ENCODE measurements at places on chromosomes 5 and 9. TPM values are rescaled to one million over a fixed set of nuclear protein-coding genes. Genes with fewer than 3 reads are reported as not detected.

PCDHAC2 gene
- not detected for polyA plus RNA-seq

ARL14EPL gene
- not detected for polyA plus RNA-seq

STPG3 gene
- not detected for polyA plus RNA-seq

TMOD1 gene
- polyA plus RNA-seq, result 2.6 TPM

FANCG gene
- 12.8 TPM for polyA plus RNA-seq

MAMDC4 gene
- not detected for polyA plus RNA-seq

ARHGEF37 gene
- polyA plus RNA-seq, result 0.45 TPM

TGFBR1 gene
- polyA plus RNA-seq, result 19.4 TPM

TOMM5 gene
- polyA plus RNA-seq, result 173 TPM

DIPK1B gene
- 0.16 TPM for polyA plus RNA-seq

SH3GL2 gene
- not detected for polyA plus RNA-seq

IFNA21 gene
- polyA plus RNA-seq, result not detected

FAM163B gene
- not detected for polyA plus RNA-seq

ADAMTS2 gene
- polyA plus RNA-seq, result not detected

TMC1 gene
- not detected for polyA plus RNA-seq

C1QTNF3 gene
- not detected for polyA plus RNA-seq

PTGDS gene
- polyA plus RNA-seq, result not detected

NDOR1 gene
- 4.7 TPM for polyA plus RNA-seq

GLRA1 gene
- polyA plus RNA-seq, result not detected

PCDHGA10 gene
- polyA plus RNA-seq, result not detected

PCDHGC4 gene
- not detected for polyA plus RNA-seq

TSLP gene
- polyA plus RNA-seq, result not detected

F2RL2 gene
- polyA plus RNA-seq, result 1.6 TPM

INSYN2B gene
- polyA plus RNA-seq, result 0.07 TPM

CDH9 gene
- polyA plus RNA-seq, result not detected

- no peak for DNase-seq
Measured at GRCh38 chr9:134734270-134734669, 92.7 kb downstream of the COL5A1 start.

DNA sequence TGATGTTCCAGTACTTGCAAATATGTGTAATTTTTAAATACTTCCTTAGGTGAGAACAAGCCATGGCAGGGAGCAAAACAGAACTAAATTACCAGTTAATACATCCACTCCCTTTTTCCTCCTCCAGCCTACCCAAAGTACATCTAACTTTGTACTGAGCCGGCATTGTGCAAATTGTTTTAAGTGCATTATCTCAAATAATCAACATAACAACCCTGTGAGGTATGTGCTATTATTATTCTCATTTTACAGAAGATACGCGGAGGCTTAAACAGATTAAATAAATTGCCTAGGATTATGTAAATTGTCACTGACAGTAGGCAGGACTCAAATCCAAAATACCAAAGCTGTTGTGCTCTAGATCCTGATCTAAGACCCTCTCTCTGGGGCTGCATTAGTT lies 55.5 kb upstream of the KLF4 start:
- no peak for DNase-seq

DNA sequence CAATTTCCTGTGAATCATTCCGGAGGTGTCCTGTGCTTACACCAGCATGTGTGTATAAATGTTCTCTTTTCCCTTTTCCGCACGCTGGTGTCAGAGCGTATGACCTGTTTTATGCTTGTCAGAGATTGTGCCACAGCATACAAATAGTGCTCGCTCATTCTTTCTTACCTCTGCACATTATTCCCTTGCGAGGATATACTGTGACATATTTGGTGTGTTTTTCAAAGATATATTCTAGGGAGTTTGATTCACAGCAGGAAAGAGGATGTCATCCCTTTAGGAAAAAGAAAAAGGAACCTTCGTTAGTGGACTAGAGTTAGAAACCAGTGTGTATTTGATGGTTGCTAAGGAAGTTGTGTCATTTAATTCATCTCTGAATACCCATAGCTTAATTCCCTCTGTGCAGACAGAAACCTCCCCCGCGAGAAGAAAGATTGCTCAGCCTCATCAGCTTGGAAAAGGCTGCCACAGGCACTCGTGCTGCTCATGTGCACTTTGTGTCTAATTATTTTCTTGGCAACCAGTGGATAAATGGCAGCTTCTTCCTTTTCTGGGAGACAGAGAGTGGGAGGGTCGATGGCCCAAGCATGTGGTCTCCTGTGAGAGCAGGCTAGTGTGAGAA lies 14.7 kb upstream of the CCIN start:
- no peak for DNase-seq

GRCh38 chr9:78130004-78130403 lies 98.4 kb upstream of the GNAQ start:
- no peak for DNase-seq

DNA sequence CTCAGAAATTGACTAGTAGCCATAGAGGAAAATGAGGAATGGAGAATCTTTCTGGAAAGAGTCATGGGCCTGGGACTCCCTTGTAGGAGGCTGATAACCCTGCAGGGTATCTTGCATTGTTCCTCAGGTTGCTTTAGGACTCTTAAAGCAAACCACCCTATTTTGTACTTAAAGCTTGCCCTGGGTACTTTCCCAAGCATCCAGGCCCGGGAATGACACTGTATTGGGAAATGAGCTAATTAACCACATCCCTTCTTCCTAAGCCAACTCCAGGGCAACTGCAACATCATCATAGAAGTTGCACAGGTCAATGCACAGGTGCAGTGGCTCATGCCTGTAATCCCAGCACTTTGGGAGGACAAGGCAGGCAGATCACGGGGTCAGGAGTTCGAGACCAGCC lies 55.9 kb downstream of the UGCG start:
- no peak for DNase-seq

DNA sequence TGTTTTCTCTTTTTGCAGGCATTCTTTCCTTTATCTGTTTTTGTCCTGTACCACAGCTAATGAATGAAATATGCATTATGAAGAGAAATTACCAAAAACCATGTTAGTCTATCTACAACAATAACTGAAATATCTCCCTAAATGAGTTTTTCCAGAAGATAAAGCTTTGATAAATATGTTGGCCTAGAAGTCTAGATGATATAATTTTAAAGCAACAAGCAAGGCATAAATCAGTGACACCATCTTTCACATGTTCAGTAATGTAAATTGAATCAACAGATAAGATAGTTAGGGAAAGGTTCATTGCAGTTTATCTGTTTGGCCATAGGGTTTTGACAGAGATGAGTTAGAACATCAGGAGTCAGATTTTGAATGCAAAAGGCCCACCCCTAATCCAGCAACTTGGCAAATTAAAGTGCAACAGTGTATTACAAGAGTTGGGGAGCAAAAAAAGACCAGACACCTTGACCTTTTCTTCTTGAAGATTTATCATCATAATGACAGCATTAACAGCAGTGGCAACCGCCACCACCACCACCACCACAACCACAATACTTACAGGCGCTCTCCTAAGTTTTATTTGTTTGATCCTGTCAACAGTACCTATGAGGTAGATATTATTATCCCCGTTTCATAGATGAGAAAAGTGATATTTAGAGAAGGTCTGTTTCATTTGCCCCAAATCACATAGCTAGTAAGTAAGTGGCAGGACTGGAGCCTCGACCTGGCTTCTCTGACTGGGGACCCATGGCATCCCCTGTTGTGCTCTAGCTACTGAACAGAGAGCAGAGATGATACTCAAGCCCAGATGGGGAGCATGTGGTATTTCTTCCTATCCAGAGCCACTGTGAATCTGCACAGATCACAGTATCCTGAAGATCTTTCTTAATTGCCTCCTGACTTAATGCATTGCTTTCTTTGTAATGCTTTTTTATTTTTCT lies 122.8 kb upstream of the DHFR start:
- DNase-seq, result no peak

- DNase-seq, result no peak
Measured at GRCh38 chr9:22508790-22509189, 62.2 kb downstream of the DMRTA1 start.

- DNase-seq, result no peak
Measured at GRCh38 chr9:135921749-135922310, 14.5 kb upstream of the CAMSAP1 start.

GRCh38 chr5:148910686-148911361 lies 84.4 kb downstream of the ADRB2 start:
- no peak for DNase-seq

- no peak for DNase-seq
Measured at GRCh38 chr9:114720086-114720676, 38.2 kb upstream of the TEX48 start.

DNA sequence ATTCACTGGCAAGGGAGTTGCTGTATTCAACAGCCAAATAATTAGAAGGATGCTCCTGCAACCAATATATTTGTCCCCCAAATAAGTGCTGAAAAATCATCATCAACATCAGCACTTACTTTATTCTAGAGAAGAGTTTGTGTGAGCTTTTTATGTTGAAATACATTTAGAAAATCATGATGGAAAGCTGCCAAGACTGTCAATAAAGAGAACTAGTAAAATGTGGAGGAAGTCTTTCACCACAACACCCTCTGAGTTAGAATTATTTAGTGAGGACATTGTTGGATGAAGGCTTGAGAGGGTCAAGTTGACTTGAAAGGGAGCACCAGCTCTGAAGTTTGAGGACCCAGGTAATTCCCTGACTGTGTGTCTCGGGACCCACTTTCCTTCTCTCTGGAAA lies 100.2 kb upstream of the TBCA start:
- no peak for DNase-seq

- DNase-seq, result no peak
Measured at GRCh38 chr5:141855265-141856036, 22.8 kb downstream of the PCDH1 start.

- no peak for DNase-seq
Measured at GRCh38 chr5:122401976-122402725, 90.1 kb downstream of the SNCAIP start.

DNA sequence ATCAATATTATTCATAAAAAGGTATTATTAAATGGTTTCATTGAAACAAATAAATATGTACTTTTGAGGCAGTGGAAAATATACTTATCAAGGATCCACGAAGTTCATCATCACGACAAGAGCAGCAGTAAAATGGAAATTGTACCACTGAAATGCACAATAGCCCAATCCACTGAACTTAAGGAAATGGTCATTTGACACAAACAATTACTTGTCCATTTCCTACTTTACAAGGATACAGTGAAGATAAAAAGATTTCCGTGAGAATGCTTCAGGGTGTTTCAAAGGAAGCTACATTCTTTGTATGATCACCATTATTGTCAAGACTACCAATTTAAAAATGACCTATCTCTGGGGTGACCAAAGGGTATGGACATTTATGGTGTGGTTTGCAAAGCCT lies 210.3 kb downstream of the SYK start:
- DNase-seq, result no peak

GRCh38 chr5:158876263-158876942 lies 223.3 kb downstream of the EBF1 start:
- no peak for DNase-seq

DNA sequence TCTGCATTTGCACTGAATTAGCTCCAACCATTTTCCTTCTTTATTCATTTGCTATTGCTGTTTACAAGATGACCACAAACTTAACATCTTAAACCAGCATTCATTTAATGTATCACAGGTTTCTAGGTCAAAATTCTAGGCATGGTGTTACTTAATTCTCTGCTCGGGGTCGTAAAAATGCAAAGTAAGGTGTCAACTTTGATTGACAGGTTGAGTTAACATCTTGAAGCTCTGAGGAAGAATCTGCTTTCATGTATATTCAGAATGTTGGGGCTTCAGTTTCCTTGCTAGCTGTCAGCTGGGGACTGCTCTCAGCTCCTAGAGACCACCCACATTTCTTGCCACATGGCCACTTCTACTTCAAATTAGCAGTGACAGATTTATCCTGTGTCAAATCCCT lies 348.7 kb upstream of the GRIN3A start:
- no peak for DNase-seq

- DNase-seq, result no peak
Measured at GRCh38 chr9:21104787-21105186, 27.0 kb upstream of the IFNB1 start.

GRCh38 chr5:58804291-58804690 lies 221.4 kb downstream of the RAB3C start:
- DNase-seq, result no peak

DNA sequence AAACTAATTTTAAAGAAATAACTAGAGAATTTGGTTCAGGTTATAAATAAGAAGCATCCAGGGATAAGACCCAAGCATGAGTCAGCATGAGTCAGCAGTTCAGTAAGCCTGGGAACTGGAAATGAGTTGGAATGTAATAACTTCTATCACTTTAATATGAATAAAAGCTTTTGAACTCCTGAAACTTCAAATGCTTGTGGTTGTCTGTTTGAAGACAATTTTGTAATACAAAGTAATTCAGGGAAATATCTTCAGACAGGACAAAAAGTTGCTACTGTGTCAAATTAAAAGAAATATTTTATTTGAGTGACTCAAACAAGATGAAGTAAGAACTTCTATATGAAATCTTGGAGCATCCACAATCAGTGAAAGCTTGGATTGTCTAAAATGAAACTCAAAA lies 331.2 kb upstream of the DAB2 start:
- DNase-seq, result no peak

- DNase-seq, result no peak
Measured at GRCh38 chr9:114290561-114290986, 32.3 kb upstream of the ORM1 start.

GRCh38 chr9:105131981-105132380 lies 112.5 kb upstream of the SLC44A1 start:
- DNase-seq, result no peak

GRCh38 chr5:16502866-16503265 lies 37.3 kb upstream of the ZNF622 start:
- DNase-seq, result no peak

- no peak for DNase-seq
Measured at GRCh38 chr5:54273715-54274114, 36.7 kb downstream of the ARL15 start.

DNA sequence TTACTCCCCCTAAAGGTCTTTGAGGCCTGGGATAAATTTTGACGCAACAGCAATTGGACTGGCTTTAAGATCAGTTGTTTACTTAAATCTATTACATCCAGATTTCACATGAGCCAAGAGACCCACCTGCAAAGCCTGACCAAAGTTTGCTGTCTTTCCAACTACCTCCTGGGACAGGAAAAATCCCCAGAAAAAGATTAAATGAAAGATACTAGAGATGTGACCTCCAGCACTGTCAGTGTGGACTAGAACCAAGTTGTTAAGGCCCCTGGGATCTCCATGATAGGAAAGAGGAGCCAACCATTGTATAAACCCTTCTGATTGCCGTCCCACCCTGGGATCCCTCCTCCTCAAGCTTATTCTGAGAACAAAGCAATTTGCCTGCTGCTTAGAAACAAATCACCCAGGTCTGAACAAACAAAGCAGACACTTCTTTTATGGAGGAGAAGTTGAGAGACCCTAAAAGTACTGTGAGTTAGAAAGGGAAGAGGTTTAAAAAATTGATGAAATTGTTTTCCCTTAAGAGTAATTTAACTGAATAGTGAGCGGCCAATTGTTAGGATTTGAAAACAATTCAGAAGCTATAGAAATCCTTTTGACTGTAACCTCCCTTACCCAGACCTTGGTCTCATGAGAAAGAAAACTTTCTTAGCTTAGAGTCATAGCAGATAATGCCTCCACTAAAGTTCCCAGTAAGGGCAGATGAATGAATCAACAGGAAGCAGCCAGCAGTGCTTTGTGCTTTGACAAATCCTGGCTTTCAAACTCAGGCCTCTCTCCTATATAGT lies 255.2 kb downstream of the TMEM167A start:
- no peak for DNase-seq

- DNase-seq, result no peak
Measured at GRCh38 chr5:129541648-129542251, 81.7 kb downstream of the ADAMTS19 start.

- DNase-seq, result no peak
Measured at GRCh38 chr5:124130816-124131215, 615.6 kb downstream of the ZNF608 start.

Measured in CD4-positive, CD25-positive, alpha-beta regulatory T cell (primary cell).